ENCODE measurements at places on chromosomes 11 and 22.
A peak's percentile ranks its signal among the peaks of the same experiment; 100 is the strongest.

DNA sequence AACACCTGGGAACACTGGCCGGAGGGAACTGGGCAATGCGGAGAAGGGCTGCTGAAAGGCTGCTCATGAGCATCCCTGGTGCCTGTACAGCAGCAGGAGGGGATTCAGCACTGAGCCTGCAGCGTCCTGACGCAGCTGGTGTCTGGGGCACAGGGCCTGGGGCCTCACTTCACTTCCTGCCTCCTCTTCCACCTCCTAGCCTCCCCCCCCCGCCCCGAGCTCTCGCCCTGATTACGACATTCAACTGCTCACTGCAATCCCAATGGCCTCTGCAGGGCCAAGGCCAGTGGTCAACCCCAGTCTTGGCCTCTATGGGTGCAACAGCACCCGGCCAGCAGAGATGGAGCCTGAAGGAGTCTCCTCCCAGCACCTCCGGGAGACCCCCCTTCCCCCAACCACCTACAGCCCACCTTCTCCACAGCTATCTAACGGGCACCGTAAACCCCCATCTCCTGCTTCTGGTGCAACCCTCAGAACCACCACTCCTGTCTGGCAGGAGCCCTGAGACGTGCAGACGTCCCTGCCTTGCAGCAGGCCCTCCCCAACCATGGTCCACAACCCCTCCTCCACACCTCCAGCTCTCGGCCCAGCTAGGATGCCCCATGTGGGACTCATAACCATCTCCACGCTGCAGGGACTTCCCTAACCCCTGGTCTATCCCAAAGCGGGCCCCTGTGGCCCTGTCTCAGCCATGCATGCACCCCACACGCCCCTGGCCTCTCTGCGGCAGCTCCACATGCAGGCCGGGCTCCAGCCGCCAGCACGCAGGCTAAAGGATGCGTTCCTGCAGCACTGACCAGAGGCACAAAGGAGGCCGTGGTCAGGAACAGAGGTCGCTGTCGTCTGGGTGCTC lies 38.2 kb downstream of the BRD1 start:
- no peak for DNase-seq

DNA sequence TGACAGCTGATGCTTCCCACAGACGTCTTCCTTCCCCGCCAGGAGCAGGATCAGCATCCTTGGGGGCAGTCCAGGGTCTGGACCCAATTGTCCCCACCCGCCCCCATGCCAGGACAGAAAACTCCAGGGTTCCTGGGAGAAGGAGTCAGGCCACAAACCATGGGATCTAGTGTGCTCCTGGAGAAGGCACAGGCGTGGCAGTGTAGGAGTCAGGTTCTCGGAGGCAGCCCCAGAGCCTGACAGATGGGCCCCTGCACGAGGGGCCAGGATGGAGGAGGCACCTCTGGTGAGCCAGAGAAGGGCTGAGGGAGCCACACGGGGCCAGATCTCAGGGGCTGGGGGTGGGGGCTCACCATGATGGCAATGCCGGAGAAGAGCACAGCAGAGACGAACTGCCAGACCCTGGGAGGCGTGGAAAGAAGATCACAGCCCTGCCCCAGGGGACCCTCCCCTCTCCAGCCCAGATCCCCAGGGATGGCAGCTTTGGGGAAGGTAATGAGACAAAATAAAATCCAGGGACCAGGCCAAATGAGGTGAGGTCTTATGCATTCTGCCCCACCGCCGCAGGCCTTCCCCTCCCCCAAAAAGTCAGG lies 13.6 kb downstream of the TP53I11 start:
- no peak for DNase-seq

GRCh38 chr22:32343941-32344340 lies 13.7 kb upstream of the RFPL3 start:
- no peak for DNase-seq

DNA sequence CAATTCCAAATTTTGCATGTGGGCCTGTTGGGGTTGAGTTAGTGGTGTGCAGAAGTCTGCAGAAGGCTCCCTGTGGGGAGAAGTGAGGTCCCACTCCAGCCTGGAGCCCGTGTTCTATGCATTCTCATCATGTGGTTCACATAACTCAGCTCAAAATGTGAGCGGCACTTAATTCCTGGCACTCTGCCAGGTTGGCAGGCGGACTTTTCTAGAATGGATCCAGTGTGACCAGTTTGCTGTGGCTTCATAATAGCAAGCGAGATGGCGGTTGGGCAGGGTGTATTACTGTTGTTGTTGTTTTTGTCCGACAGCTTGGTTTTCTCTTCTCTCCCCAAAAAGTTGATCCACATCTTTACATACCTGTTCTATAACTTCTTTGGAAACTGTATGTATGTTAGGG lies 146.8 kb upstream of the TTC12 start:
- no peak for DNase-seq

DNA sequence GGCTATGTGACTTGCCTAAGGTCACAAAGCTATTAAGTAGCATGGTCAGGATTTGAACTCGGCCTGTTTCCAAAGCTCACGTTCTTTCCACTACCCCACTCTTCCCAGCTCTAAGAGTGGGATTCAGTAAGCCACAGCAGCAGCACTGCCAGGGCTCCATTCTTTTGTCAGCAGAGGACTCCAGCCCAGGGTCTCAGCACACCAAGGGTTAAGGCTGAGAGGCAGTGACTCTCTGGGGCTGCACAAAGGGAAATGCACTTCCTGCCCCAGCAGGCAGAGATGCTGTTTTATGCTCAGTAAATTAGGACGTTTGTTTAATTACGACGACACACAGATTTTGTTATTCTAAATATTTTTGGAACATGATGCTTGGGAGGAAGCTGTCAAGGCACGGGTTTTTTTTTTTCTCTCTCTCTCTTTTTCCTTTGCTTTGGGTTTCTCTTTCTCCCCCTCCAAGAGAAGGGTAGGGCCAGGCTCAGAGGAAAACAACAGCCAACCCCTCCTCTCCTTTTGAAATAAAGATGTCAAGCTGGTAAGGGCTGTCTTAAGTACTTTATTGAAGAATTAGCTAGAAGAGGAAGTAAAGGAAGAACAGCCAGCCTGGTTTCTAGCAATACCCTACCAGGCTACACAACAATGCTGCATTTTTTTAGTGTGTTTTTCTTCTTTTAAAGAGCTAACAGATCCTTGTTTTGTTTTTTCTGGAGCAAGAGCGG lies 2.8 kb downstream of the MYH9 start:
- DNase-seq = no peak

DNA sequence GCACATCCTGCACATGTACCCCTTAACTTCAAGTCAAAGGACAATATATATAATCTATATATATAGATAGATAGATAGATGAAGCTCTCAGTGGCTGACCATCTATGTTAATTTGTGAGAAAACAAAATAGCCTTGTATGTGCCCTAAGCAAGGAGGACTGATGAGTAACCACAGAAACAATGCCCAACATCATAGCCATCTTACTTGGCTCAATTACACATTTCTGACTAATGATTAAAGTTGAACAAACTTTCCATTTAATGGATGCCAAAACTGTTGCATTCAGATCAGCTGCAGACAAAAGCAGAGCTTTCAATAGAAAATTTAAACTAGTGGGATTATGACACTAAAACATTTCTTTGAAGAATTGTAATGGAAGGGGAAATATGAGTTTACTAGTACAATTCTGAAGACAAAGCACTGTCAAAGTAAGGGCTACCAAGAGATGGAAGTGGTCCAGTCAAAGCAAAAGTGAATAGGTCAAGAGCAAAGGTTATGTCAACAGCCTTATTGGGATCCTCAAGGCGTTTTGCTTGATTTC lies 1188.2 kb upstream of the RAG2 start:
- peak; percentile 12 for DNase-seq

DNA sequence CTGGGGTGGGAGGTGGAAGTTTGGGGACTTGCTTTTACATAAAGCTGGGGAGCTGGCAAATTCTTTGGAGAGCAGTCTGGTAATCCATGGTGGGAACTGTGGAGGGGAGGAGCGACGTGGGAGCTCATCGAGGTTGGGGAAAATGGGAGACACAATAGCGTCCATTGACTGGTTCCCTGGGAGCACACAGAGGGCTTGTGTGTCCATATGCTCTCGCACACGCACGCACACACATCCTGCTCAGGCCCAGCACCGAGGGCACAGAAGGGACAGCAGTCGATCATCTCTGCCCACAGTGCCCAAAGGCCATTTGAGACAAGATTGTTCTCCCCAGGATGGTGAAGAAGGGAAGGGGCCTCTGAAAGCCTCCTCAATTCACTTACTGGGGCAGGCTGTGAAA lies 53.7 kb downstream of the FBXO7 start:
- no peak for DNase-seq

DNA sequence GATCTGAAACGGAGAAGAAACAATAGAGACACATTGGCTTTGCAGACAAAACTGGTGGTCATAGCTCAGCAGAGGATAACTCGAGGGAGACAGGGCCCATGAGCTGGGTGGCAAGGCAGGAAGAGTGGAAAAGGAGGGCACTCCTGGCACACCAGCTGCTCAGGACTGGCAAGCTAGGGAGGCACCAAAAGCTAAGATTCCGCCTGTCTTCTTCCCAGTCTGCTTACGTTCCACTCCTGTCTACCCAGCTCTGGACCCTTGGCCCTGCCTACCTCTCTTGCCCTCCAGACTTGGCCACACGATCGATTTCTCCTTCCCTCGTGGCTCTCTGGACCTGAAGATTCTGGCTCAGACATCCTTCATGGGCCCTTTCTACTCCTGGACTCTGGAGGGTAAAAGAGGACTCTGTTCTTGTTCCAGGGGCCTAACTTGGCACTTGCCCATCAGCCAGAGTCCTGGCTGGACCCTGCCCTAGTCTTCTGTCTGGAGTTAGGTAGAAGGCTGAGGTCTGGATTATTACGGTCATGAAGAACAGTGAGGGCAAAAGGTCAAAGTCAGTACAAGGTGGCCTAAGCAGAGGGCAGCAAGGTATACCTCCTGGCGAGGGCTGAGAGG lies 115.2 kb upstream of the PITPNB start:
- no peak for DNase-seq

- no peak for DNase-seq
These were observed 25.2 kb upstream of the LRRC32 start for GRCh38 chr11:76695771-76696170.

- no peak for DNase-seq
These were observed 272.9 kb downstream of the SWAP70 start for GRCh38 chr11:9936754-9937153.

GRCh38 chr11:44795803-44796535 lies 69.2 kb downstream of the TSPAN18 start:
- no peak for DNase-seq

DNA sequence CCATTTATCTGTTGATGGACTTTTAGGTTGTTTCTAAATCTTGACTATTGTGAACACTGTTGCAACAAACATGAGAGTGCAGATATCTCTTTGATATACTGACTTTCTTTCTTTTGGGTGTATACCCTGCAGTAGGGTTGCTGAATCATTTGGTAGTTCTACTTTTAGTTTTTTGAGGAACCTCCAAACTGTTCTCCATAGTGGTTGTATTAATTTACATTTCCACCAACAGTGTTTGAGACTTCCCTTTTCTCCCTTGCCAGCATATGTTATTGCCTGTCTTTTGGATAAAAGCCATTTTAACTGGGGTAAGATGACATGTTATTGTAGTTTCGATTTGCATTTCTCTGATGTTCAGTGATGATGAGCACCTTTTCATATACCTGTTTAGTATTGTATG lies 330.0 kb downstream of the DDX10 start:
- DNase-seq = no peak

GRCh38 chr11:9858822-9859221 lies 194.9 kb downstream of the SWAP70 start:
- no peak for DNase-seq

DNA sequence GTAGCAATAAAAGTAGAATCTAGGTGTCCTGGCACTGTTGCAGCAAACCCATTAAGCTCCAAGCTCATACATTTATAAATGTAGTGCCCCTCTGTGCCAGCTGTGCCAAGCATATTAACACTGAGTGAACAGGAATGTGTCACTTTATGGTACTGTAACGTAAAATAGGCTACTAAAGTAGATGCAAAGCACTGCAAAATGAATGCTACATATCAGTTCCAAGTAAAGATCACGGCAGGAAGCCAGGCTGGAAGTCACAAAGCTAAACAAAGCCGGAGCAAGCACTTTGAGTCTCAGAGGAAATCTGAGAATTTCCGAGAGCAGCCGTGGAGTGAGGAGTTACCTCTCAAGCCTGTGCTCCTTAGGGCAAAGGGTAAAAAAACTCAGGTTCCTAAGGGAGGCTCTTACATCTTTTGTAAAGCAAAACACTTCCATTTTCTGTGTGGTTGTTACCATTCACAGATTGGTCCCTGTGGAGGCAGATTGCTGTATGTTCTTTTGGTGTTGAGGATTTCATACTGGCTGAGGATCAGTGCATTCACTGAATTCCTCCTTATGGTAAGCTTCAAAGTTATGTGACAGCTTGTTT lies 85.7 kb downstream of the WNT11 start:
- peak; percentile 7 for DNase-seq

GRCh38 chr11:26572770-26573402 lies 823 bp upstream of the MUC15 start:
- no peak for DNase-seq

GRCh38 chr11:95521133-95521542 lies 268.4 kb downstream of the FAM76B start:
- no peak for DNase-seq

- DNase-seq = no peak
These were observed 6.0 kb downstream of the NEAT1 start for GRCh38 chr11:65428578-65429067.

DNA sequence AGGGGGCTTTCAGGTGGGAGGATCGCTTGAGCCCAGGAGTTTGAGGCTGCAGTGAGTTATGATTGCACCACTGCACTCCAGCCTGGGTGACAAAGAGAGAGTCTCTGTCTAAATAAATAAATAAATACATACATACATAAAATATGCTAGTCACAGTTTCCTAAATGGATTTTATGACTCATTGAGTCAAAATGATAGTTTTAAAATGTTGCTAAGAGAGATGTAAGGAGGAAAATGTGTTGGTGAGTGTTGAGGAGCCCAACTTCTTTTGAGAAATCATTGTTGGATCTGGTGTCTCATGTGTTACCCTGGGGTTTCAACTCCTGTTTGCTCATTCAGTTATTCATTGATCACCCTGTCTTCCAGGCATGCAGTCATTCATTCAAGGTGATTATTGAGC lies 21.0 kb downstream of the PARVB start:
- no peak for DNase-seq

- DNase-seq = no peak
These were observed 28.1 kb downstream of the CYB5R2 start for GRCh38 chr11:7645206-7645605.

GRCh38 chr11:84260862-84261261 lies 974.7 kb upstream of the CCDC90B start:
- no peak for DNase-seq

GRCh38 chr11:131041331-131042040 lies 125.2 kb upstream of the SNX19 start:
- DNase-seq = no peak

- no peak for DNase-seq
These were observed 115.1 kb upstream of the GRAMD1B start for GRCh38 chr11:123314972-123315371.

GRCh38 chr11:87347441-87347840 lies 309.7 kb downstream of the TMEM135 start:
- DNase-seq = no peak

GRCh38 chr11:75269367-75269660 lies 28.7 kb downstream of the TPBGL start:
- no peak for DNase-seq
